SIG-M5 (cell line): ENCODE measurements at places on chromosomes 4 and X.

DNA sequence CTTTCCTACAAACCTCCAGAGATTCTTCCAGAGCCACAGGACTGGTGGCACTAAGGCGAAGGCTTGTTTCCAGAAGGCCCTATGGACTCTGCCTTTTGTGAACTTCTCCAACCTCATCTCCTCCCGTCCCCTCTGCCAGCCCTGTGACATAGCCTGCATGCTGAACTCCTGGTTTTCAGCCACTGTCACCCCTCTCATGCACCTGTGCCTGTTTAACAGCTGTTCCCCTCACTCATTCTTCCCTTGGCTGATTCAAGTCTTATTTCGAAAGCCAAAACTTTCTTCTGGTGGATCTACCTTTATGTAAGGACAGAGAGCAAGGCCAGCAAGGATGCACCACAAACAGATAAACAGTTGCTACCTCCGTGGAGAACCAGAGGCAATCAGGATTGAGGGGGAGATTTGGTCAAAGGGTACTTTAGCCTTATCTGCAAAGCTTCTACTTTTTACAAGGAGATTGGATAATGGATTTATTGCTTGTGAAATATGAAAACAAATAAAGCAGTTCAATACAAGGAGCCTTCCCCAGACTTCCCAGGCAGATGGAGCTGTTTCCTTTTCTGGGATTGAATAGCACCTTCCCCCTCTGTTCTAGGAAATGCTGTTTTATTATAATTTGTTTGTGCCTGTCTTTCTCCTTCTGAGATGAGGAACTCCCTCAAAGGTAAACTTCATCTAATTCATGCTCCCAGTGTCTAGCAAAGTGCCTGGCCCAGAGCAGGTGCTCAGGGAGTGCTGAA, 5.7 kb downstream of the CITED1 start:
- no peak for DNase-seq

GRCh38 chr4:142318280-142318679, 527.8 kb downstream of the INPP4B start:
- DNase-seq = no peak

DNA sequence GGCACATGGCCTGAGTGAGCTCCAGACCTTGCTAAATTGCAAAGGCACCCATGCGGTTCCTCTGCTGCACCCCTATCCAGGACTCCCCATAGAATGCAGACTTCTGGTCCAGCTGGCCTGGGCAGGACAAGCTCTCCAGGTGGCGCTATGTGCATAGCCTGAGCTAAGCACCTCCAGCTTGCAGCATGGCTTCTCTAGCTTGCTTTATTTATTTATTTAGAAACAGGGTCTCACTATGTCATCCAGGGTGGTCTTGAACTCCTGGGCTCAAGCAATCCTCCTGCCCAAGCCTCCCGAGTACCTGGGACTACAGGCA, 5.5 kb upstream of the WFS1 start:
- DNase-seq = no peak

- DNase-seq = peak; percentile 75
Measured at GRCh38 chrX:109440475-109440874, 41.4 kb downstream of the GUCY2F start.

DNA sequence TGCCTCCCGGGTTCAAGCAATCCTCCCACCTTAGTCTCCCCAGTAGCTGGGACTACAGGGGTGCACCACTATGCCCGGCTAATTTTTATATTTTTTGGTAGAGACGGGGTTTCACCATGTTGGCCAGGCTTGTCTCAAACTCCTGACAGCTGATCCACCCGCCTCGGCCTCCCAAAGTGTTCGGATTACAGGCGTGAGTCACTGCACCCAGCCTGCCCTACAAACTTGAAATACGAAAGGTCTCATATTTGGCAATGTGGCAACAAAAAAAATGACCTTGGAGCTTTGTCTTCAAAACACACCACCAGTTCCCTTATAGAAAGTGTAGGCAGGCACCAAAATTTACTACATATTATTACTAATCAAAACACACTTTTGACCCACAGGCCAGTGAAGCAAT, 22.9 kb upstream of the PTCHD1 start:
- DNase-seq = no peak

GRCh38 chrX:105725228-105725627, 97.1 kb upstream of the NRK start:
- no peak for DNase-seq

GRCh38 chr4:179586460-179586859, 2144.2 kb upstream of the AGA start:
- DNase-seq = no peak

DNA sequence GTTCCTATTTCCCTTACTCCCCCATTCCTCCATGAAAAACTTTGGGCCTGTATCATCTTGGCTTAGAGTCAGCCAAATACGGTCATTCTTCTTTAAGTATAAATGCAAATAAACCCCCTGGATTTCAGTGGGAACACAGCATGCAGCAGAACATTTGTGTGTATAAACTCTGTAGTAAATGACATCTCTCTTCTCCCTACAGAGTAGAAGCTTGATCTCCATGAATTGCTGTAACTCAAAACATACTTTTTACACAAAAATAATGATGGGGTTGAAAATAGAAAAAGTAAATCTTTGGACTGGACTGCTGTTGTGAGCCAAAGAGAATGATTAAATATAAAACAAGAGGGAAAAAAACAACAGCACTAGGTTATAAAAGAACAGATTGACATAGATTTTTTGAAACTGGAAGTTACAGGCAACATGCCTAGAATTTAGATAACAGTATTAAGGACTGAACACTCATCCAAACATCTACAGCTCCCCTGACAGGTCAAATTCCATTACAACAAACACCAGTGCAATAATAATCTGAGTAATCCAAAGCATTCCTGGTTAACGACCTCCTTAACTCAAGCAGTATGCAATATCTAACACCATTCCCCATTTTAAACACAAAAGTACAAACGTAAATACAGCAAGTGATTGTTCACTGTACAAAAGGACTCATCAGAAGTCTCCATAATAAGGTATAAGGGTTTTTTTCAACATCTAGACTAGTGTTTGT, 30.7 kb downstream of the TSPAN5 start:
- DNase-seq = no peak

DNA sequence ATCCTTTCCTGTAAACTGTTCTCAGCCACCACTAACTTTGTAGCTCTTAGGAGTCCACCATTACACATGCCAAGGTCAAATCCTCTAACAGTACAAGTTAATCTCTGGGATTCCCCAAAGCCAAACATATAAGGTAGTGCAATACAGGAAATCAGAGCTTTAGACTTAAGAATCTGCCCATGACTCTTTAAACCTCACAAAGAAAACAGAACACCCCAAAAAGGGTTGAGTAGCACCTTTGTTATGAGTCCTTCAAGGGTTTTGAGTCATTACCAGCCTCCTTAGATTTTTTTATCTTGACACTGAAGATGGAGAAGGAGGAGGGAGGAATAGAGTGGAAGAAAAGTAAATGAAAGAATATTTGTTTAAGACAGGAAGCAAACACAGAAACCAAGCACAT, 243.9 kb upstream of the SPANXN1 start:
- DNase-seq = no peak

DNA sequence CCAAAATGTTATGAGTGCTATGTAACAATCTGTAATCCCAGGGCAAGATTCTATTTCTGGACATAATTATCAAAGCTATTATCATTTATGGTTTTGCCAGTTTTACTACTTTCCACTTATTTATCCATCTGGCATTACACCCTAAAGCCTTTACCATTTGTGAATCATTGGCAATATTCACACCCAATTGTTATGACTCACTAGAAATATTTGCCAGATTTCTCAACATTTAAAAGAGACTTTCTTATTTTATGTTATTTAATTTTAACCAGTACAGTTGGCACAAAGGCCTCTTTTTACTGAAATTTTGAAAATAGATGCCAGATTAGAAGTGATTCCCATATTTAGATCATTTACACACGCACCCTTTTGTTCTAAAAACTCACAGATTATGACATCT, 242.7 kb upstream of the WDFY3 start:
- DNase-seq = no peak

DNA sequence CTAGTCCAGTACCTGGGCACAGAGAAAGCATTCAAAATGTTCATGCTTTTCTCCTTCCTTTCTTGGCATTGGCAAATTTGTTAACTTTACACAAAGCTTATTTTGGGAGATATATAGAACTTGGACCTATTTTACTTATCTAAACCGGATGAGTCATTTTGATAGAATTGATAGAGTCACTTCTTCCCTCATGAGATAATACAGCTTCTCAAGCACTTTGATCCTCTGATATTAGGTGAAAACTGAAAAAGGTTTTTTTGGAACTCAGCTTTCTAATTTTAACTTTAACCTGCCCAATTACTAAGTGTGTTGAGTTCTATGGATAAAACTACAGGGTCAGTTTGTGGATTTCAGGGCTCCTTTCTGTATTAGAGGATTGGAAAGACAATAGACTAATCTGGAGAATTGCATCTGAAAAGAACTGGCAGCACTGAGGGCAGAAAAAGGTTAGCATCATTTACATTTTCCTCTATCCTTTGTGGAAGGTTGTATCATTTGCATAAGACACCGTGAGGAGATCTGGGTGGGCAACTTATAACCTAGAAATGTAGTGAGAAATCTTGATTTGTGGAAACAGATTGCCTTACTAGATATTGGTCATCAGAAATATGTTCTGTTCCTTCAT, 2.4 kb downstream of the WDR44 start:
- DNase-seq = no peak

DNA sequence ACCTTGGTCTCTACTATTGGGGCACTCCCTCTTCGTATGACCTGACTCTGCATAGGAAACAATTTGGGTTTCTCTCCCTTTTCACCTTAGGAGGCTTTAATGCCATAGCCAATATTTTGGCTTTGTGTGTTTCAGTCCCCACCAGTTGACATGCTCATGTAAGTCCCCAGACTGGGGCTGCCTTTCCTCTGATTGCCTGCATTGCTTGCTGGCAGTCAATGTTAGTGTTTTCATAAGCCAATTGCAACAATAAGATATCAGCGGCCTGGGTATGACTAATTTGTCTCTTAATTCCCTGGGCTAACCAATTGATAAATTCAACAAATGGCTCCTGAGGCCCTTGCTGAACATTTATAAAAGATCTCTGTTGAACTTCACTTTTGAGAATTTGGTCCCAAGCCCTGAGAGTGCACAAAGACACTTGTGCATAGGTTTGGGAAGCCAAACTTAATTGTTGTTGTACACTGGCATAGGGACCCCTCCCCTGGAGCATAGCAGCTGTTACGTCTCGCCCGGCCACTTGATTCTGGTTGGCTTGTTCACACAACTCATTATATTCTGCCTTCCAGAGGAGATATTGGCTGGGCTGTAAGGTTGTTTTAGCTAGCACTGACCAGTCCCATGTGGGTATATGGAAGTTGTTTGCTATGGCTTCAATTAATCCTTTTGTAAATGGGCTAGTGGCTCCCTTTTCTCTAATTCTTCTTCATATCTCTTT, 206.2 kb downstream of the PABPC4L start:
- no peak for DNase-seq

DNA sequence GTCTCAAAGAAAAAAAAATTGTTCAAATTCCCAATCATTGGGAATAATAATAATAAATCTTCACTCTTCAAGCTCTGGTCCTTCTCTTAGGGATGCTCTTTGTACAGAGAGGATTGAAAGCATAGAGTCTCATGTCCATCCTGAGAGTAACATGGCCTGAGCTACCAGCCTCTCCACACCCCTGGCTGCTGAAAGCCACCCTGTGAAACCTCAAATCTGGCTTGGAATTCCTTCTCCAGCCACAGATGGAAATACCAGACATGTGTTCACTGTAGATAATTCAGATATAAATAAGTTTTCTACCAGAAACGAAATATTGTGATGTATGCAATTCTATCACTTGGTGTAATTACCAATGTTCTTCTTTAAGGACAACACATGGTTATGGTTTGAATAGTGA, 140.6 kb downstream of the ARSF start:
- no peak for DNase-seq

GRCh38 chrX:6644411-6644810, 109.5 kb upstream of the VCX3A start:
- DNase-seq = no peak

GRCh38 chr4:73410916-73411730, 7.0 kb downstream of the ALB start:
- no peak for DNase-seq

DNA sequence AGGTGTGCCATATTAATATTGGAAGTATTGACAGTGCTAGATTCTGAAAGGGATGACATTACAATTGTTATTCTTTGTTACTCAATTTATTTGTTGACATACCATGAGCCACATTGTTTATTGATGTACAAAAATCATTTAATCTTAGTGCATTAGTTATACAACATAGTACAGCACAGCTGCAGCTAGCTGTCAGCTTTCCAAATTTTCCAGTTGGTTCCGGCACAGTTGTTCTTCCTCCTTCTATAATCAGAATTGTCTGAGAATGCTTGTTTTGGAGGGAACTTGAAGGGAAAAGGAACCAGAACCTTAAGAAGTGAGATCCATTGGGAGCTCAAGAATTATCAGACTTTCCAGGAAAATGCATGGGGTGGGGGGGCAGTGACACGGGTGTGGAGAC, 281.4 kb downstream of the ZIC3 start:
- DNase-seq = no peak

DNA sequence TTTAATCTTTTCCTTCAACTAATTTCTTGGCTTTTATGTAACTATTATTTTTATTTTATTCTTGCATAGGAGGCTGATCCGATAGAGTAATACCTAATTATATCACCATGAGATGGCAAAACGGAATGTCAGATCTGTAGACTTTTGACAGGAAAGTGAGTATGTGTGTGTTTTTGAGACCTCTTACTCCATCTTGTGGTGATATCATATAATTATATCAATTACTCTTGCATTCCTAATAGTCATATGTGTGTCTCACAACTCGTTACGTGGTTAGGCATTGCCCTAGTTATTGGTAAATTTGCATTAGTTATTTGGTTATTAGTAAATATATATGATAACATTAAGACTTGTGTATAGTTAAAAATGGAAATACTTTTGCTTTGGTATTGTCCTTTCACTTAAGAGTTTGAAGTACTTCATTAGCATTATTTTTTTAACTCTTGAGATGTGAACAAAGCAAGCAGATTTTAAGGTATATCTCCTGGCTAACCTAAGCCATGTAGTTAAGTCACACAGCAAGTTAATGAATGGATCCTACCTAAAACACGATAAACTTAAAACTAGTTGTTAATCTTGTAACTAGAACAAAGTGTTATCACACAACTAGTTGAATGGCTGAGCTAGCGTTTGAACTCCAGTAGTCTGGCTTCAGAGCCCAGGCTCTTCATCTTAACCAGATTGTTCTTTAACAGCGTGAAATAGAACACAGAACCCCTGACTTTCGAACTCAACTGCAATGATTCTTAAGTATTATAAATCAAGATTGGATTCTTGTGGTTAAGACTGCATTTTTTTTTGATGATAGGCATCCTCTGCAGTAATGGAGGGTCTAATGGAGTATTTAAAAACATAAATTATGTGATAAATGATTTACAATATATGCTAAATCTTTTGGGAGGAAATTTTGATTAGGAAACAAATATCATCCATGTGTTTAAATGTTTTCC, 67.1 kb downstream of the PGRMC2 start:
- DNase-seq = no peak

- no peak for DNase-seq
Measured at GRCh38 chrX:11449613-11450012, 156.4 kb downstream of the AMELX start.

GRCh38 chrX:48694776-48695533, 1.6 kb upstream of the SUV39H1 start:
- no peak for DNase-seq
